COR-L47 (cell line): ENCODE measurements at places on chromosomes 2 and 18.

- DNase-seq, result no peak
These were observed 37.0 kb upstream of the METTL21A start for GRCh38 chr2:207662203-207662602.

- DNase-seq, result no peak
These were observed 141.5 kb upstream of the FIGN start for GRCh38 chr2:163877316-163877715.

DNA sequence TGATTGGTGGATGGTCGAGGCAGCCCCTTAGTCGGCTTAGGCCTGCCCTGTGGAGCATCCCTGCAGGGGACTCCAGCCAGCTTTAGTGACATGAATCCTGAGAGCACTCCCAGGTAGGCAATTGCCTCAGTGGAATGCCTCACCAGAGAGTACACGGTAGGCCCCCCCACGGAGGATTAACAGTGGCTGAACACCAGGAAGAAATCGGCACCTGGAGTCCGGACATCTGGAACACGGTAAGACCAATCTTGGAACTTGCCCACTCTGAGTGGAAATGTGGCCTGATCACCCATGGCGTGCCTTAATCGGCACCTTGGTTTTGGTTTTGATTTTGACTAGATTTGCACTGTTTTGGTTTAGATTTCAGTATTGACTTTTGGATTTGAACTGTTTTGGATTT lies 326.2 kb upstream of the NCKAP5 start:
- DNase-seq, result no peak

GRCh38 chr2:88885679-88886416 lies 194.4 kb downstream of the RPIA start:
- DNase-seq, result no peak

- peak; percentile 15 for DNase-seq
These were observed 61.7 kb downstream of the MEX3C start for GRCh38 chr18:51135795-51136194.

DNA sequence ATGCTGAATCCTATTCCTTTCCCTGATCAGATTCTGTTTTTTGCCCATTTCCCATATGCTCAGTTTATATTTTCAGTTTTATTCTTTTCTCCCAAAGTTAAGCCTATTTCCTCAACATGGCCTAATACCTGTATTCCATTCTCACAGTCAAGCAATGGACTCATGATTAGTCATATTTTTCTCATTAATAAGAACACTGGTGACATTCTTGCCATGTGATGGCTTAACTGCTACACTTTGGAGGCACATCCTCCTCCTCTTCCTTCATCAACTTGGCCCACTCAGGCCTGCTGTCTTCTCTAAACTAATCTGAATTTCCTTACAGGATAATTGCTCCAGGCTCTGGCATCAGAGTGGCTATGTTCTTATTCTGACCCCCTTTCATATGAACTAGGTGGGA lies 679.2 kb downstream of the NYAP2 start:
- no peak for DNase-seq

GRCh38 chr2:133143645-133144044 lies 424.6 kb downstream of the NCKAP5 start:
- no peak for DNase-seq

GRCh38 chr18:70499218-70499691 lies 210.4 kb downstream of the SOCS6 start:
- no peak for DNase-seq

DNA sequence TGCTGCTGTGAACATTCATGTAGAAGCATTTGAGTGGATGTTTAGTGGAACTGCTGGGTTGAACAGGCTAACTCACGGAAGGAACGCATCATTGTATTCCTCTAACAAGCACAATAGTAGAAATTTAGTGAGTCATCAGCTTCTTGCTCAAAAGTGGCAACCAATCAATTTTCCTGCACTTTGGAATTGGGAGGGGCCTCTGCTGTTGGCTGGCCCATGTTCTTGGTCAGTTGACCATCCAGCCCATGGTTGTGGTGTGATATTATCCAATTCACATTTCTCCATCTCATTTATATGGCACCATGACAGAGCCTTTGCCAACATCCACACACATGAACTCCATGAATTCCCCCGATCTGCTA lies 95.0 kb downstream of the TNFRSF11A start:
- DNase-seq, result no peak

DNA sequence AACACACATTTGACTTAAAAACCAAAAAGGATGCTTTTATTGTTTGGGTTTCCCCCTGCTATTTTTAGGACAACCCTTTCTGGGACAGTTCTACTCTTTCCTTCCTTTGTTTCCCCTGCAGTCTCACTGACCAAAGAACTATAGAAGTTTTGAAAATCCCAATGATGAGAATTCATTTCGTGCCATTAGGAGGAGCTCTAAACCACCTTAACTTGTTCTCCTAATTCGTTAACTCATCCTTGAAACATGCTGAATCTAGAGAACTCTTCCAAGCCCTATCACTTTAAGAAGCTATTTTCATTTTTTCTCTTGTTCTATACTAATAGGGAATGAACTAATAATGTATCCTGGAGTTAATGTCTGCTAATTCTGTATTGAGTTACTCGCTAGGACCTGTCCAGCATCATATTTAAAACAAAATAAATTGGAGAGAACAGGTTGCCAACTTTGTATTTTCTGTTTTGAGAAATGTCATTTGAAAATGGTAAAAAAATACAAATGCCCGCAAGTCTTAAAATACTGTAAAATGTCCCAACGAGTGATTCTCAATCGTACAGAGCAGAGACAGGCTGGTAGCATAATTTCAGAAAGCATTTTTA lies 62.9 kb downstream of the AFTPH start:
- DNase-seq, result no peak

DNA sequence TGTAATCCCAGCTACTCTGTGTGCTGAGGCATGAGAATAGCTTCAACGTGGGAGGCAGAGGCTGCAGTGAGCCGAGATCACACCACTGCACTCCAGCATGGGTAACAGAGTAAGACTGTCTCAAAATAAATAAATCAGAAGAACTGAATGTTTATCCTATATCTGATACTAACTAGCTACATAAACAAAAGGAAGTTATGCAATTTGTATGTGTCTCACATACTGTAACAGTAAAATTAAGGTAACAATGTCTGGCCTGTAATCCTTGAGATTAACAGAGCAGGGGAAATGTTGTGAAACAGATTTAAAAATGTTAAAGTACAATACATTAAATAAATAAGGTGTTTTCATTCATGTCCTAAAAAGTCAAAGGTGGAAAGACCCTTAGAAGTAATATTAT lies 150.8 kb downstream of the MEMO1 start:
- no peak for DNase-seq

GRCh38 chr2:9644021-9644420 lies 13.2 kb upstream of the YWHAQ start:
- no peak for DNase-seq

- DNase-seq, result no peak
These were observed 8.3 kb downstream of the NEMP2 start for GRCh38 chr2:190526105-190526750.

GRCh38 chr2:197309691-197310231 lies 819 bp downstream of the ANKRD44 start:
- peak; percentile 32 for DNase-seq

- no peak for DNase-seq
These were observed 206.8 kb downstream of the CLIP4 start for GRCh38 chr2:29322011-29322410.

GRCh38 chr2:226701052-226701451 lies 98.6 kb downstream of the IRS1 start:
- DNase-seq, result no peak

- peak; percentile 94 for DNase-seq
These were observed 29.4 kb downstream of the KATNAL2 start for GRCh38 chr18:46946656-46947282.
